ENCODE measurements at places on chromosomes 2 and 18.

DNA sequence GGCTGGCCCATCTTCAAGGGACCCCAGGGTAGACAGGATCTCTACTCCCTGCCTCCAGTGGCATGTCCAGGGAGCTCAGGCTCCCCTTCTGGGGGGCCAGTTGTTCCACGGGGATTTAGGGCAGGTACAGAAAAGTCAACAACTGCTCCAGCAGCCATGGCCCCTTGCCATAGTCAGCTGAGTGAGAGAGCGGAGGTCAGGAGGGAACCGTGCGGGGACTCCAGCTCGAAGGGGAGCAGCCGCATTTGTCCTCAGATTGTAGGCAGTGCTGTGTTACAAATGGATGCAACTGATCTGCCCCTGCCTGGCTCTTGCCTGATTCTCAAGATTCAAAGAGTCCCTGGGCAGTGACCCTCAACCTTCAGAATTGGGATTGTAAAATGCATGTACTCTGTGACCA is 49.9 kb downstream of the ITGB1BP1 start:
- DNase-seq = no peak

DNA sequence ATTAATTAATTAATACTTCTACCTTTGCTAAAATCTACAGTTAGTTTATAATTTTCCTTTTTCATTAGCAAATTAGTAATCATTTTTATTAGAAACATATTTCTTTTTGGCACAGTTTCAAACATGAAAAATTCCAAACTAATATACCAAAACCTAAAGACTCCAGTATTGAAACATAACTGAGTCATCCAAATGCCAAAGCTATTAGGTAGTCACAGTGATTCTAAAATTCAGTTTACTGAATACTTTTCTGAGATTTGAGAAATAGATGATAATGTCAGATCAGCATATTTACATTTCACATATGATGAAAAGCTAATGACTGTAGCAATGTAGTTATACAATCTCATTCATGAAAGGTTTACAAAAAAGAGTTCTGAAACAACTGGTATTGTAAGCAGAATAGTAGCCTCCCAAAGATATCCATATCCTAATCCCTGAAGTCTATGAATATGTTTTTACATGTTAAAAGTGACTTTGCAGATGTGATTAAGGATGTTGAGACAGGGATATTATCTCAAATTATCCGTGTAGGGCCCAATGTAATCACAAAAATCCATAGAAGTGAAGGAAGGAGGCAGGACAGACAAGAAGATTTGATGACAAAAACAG is 680.2 kb upstream of the CHAC2 start:
- DNase-seq = no peak

DNA sequence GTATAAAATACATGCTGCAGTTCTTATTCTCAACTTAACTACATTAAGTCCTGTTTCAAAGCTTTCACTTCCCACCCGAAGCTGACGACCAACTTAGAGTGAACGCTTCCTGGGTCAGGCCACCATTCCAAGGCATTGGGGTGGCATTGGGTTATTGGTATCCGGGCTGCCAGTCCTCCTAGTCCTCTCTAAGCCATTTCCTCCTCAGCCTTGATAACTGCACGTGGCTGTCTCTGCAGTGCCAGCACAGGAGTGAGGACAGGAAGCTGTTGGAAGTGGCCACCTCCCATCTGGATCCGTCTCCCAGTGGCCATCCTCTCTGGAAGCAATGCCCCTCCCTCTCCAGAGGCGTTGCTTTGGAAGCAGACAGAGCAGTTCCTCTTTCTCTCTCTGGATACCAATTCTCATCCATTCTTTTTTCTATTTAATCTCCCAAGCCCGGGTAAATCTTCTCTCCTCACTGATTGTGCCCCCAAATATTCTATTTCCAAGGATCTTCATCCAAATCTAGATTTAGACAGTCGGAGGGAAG is 354.7 kb downstream of the EIPR1 start:
- DNase-seq = no peak

DNA sequence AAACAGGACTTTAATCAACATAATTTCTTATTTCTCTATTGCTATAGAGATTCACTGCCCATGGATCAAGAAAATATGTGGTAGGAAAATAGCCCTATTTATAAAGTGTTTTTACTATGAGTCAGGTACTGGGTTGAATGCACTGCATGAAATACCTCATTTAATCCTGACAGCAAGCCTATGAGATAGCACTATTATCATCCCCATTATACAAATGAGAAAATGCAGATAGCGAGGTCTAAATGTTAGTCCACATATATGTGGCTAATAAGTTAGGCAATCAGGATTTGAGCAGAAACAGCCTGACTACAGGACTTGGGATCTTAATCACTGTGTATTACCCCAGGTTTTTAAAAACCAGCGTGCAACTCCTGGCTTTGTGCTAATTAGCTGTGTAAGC is 8.5 kb upstream of the LYPD1 start:
- no peak for DNase-seq

DNA sequence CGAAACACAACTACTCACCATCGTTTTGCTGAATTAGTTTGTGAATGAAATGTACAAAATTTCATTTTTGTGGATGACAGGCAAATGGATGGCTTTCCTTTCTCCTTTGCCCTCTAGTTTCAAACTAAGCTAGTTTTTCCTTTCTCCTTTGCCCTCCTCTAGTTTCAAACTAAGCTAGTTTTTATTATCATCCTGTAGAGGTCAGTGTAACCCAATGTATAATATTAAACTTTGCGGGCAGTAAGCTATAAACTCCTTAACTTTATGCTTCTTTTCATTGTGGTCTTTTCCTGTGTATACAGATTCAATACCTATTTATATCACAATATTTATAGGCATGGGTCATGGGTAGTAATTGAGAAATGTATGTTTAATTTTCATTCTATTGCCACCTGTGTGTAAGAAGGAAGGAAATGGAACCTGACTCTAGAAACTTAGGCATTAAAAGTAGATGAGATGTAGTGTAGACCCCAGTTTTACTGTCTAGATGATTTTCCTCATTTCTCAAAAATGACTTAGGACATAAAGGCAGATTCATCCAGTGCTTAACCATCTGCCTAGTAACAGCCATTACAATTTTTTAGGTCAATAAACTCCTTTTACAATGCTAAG is 58.1 kb downstream of the MAP3K19 start:
- peak; percentile 11 for DNase-seq

DNA sequence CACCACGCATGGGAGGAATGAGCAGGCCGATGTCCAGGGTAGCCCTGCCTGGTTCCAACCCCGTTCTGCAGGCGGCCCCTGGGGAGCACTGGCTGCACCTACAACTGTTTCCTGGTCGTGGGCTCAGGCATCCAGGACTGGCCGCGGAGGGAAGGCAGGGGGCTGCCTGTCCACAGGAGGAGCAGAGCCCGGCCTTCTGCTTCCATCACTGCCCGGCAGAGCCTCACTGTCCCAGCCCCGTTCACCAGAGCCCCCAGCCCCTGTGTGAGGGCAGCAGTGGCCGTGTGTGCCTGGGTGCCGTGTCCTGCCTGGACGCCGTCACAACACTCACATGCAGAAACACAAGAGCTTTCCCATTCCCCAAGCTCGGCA is 56.2 kb downstream of the KCNG2 start:
- no peak for DNase-seq

DNA sequence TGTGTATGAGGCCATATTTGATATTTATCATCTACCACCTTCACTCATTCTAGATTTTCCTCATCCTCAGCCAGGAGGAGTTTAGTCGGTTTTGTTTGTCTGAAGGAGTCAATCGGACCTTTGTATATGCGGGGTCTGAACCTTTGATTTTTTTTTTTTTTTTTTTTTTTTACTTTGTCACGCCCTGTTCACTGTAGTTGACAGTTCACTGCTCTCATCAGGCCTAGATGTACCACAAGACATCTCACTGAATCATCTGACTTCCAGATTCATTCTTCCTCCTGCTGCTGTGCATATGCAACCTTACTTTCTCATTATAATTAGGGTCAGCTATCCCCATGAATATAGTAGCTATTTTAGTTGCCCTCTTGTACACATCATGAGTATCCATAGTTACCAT is 133.2 kb downstream of the ARHGAP15 start:
- DNase-seq = no peak

DNA sequence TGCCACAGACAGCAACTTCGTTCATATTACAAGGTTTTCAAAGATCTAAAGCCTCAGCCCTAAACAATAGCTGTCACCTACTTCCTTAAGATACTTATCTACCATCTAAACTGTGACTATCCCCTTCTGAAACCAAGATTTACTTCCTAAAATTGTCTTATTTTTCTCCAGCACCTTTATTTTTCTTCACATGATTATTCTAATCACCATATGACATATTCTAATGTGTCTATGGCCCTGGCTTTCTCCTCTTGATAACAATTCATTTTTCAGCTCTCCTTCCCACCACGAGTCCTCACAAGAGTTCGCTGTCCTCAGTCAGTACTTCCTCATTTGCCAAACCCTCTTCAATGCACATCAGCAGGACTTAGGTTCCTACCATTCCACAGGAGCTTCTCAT is 53.9 kb downstream of the RTTN start:
- no peak for DNase-seq

DNA sequence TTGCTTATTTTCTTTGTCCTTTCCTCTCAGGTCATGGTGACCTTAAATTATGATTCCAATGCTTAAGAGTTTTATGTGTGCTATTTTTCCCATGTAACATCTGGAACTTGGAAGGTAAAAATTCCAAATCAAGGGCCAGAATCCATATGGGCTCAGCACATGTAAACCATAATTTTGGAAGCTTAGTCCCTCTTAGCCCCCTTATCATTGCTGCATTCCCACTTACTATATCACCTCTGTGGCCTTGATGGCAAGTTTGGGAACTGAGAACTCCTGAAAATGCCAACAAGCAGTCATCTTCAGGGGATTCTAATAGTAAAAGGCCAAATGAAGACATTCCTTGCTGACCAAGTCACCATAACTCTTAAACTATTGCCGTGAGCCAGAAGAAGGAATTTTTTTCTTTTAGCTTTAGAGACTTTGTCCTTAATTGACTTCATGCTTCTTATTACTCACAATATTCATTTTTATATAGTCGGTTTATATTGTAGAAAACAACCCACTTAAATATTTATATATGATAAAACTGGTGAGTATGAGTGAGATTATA is 251.4 kb downstream of the SLC8A1 start:
- no peak for DNase-seq

- DNase-seq = no peak
Measured at GRCh38 chr2:46937471-46937901, 21.9 kb upstream of the MCFD2 start.

- peak; percentile 5 for DNase-seq
Measured at GRCh38 chr2:151410485-151410834, 758 bp downstream of the RIF1 start.

DNA sequence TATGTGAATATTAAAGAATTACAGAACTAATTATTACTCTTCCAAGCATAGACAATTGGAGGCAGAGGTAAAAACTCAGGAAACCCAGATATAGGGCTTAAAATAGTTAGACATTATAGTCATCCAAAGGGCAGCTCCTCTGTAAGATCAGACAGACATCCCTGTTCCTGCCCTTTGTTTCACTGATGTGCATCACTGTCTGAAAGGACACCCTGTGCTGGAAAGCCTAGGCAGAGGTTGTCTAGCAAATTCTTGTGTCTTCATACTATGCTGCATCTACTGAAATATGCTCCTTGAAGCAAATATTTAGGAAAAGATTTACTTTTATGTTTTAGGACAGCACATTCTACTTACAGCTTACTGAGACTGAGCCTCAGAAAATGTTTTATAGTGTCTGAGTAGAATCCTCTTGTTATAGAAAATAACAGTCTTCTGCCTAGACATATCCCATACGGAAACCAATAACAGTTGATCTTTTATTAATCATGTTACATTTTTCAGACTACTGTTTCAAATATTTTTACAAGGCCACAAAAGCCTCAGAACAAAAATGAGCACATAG is 977.3 kb upstream of the CDH2 start:
- no peak for DNase-seq
